ENCODE measurements at places on chromosomes 1 and 21.

DNA sequence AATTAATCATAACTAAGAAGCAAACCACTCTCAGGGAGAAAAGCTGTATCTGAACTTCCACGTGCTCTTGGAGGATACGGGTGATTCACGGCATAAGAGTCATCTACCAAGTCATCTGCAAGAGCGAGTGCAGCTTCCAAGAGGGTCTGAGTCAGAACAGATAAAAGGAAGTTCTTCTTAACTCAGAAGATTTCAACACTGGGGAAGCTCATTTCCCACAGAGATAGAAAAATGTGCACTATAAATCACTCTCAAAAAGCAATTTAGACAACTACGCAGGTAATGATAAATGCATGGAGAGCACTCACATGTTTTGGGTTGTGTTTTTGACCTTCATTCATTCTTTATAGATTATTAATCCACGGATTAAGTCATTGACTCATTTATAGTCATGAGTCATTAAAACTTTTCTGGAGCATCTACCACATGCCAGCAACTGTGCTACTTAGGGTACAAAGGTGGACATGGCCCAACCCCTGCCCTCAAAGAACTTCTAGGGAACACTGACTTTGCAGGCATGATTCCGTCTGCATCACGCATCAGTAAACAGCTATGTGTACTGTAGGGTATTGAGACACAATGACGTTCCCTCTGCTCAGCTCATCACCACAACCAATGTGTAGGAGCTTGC is 20.8 kb downstream of the KCNJ15 start:
- peak; percentile 62 for DNase-seq

DNA sequence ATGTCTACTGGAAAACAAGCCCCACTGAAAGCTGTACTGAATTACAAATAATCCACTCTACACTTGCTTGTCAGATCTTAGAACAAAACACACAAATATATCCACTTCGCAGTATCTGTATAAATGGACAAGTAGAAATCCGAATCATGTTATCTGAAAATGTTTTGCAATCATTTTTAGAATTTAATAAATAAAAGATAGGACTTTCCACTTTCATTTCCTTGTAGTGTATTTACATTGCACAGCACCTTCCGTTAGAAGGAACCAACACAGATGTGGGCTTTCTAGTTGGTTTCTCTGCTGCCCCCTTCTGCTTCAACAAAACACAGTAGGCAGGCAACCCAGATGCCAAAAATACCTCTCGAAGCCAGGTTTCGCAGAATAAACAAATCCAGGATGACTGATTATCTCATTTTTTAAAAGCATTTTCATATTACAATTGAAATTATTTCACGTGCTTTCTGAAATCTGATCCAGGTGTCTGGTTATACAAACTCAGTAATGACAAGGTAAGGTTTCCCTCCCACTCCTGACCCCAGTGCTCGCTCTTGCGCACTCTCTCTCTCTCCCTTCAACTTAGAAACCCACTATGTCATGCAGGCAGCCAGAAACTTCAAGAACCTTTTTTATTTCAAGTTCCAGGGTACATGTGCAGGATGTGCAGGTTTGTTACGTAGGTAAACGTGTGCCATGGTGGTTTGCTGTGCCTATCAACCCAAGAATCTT is 389.9 kb downstream of the SMYD3 start:
- DNase-seq, result peak; percentile 70

- no peak for DNase-seq
Measured at GRCh38 chr1:40884055-40884795, 22.1 kb upstream of the CITED4 start.

DNA sequence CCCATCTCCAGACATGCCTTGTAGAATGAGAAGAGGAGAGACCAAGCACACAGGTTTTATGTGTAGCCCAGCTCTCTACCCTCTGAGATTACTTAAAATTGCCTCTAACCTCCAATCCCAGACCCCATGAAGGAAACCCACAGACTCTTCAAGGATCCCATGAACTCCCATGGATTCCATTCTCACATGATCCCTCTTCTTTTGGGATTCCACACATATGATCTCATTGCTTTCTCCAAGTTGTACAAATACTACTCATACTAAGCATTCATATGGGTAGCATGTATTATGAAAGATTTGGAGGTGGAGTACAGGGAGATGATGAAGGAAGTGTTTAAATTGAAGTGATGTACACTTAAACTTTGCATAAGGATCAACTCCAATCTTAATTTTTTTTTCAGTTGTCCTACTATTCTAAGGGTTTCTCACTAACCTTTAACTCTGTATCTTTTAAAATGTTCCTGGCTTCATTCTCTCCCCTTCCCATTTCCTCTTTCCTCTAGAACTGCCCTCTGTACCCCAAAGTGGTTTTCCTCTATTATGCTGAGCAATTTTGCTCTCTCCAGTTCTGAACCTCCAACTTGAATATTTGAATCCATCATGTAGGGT is 41.6 kb downstream of the MFSD2A start:
- DNase-seq, result no peak

GRCh38 chr21:37561941-37562919 is 195.7 kb downstream of the DYRK1A start:
- no peak for DNase-seq

- DNase-seq, result no peak
Measured at GRCh38 chr21:22582026-22582425, 1583.8 kb downstream of the NCAM2 start.

- no peak for DNase-seq
Measured at GRCh38 chr1:88216441-88216840, 467.6 kb upstream of the PKN2 start.

DNA sequence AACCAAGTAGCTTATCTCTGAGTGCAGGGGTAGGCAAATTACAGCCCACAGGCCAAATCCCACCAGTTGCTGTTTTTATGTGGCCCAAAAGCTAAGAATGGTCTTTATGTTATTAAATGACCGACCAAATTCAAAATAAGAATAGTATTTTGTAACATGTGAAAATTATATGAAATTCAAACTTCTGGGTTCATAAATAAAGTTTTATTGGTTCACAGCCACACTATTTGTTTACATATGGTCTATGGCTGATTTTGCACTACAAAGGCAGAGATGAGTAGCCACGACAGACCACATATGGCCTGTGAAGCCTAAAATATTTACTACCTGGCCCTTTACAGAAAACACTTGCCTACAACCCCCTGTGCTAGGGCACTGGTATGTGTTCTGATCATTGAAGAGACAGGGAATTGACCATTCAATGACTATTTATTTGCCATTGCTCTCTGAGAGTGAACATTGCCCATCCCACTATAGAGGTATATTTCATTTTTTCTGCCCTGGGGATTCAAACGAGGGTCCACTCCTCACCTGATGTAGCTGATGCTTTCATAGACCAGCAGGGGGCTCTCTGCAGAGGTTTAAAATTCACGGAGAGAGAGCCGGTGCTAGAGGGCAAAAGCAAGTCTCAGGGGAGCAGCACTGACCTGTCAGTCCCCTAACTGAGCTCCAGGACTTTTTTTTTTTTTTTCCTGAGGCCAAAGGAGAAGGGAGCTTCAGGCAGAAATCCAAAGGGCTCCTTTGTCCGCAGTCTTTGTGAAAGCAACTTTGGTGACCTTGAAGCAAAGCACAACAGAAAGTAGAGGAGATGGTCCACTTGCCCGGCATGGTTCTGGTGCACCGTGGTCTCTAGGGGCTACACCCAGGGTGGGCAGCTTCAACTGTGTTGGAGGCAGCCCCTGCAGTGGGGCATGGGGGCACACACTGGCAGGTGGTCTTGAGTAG is 7.3 kb upstream of the GNL2 start:
- peak; percentile 20 for DNase-seq

GRCh38 chr1:53449021-53449420 is 10.2 kb upstream of the DMRTB1 start:
- no peak for DNase-seq

DNA sequence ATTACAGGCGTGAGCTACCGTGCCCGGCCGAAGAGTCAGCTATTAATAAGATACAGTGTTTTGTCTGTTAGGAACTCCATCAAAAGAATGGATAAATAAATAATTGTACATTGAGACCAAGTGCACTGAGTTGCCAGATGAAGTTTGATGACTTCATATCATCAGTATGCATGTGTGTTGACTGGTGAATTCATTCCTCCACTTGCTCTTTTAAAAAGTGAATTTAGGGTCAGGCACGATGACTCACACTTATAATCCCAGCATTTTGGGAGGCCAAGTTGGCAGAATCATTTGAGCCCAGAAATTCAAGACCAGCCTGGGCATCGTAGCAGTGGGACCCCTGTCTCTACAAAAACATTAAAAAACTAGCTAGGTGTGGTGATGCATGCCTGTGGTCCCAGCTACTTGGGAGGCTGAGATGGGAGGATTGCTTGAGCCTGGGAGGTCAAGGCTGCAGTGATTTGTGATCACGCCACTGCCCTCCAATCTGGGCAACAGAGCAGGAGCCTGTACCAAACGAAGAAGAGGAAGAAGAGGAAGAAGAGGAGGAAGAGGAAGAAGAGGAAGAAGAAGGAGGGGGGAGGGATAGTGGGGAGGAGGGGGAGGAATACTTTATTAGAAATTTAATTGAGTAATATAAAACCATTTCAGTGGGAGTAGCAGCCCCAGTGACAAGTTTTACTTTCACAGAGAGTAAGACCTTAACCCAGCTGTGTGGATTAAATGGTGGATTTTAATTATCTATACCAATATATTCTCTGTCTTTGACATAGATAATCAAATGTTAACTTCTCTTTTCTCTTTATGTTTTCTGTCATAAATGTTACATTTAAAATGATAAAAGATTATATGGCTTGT is 74.9 kb downstream of the CCDC18 start:
- DNase-seq, result no peak

DNA sequence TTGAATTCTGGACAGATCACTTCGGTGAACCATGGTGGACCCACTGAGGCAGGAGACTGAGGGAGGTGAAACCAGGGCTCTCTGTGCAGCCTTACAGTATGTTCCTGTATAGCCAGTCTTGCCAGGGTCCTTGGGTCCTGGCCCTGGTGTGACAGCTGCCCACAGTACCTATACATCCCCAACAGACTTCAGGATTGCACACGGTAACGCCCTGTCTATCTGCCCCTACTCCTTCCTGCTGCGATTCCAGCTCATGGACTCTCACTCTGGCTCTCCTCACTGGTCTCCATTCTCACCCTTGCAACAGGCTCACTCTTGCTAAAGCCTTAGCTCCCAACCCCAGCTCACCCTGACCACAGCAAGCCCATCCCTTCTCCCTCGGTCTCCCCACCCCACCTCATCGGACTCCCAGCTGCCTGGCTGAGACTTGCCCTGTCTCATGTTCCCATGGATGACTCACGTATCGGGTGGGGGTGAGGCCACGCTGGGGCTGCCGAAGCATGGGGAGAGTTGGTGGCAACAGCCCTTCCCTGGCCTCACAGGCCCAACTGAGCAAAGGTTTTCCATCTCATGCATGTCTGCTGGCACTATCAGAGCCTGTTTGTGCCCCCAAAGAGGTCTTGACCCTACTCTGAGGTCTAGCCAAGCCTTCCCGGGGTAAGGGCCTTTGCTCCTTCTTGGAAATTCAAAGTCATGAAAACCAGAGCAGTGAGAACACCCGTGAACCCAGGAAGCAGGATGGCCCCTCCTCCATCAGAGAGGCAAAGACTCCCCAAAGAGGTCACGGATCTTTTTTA is 7.1 kb downstream of the PHLDA3 start:
- peak; percentile 61 for DNase-seq

DNA sequence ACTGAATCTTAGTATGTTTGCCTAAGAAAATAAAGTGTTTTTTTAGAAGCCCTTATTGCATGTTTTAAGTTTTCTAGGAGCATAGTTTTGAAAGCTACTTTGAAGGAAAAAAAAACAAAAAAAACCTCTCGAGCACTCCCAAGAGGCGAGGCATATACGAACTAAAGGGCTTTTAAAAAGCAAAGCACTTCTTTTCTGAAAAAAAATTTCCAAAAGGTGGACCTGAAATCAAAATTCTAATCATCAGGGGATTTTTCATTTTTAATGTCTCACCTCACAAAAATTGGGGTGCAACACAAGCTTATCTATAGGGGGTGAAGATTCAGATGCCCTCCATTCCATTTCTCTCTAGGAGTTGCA is 594 bp downstream of the GLMN start:
- no peak for DNase-seq

DNA sequence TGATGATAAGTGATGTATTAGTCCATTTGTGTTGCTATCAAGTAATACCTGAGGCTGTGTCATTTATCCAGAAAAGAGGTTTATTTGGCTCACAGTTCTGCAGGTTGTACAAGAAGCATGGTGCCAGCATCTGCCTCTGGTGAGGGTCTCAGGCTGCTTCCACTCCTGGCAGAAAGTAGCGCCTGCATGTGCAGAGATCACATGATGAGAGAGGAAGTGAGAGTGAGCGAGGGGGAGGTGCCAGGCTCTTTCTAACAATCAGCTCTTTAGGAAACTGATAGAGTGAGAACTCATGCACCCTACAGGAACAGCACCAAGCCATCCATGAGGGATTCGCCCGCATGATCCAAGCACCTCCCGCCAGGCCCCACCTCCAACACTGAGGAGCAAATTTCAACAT is 2.2 kb upstream of the FHAD1 start:
- no peak for DNase-seq

- DNase-seq, result no peak
Measured at GRCh38 chr1:55441489-55441888, 226.3 kb upstream of the USP24 start.

DNA sequence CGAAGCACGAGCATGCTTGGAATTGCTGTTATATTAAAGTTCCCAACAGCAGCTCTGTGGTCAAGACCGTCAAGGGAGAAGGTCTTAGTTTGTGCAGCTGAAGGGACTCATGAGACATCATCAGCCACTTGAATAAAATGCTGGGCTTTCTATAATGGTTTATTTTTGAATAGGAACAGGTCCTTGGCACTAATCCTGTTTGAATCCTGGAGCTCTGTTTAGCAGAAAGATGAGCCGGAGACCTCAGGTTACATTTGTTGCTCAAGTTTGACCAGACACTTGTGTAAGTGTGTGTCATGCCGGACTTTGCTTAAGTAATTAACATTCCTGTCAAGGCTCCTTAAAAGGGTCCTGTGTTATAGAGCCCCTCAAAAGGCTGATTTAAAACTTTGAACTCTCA is 186.5 kb downstream of the ROR1 start:
- no peak for DNase-seq

- no peak for DNase-seq
Measured at GRCh38 chr1:1170215-1171091, 3.2 kb upstream of the TTLL10 start.

DNA sequence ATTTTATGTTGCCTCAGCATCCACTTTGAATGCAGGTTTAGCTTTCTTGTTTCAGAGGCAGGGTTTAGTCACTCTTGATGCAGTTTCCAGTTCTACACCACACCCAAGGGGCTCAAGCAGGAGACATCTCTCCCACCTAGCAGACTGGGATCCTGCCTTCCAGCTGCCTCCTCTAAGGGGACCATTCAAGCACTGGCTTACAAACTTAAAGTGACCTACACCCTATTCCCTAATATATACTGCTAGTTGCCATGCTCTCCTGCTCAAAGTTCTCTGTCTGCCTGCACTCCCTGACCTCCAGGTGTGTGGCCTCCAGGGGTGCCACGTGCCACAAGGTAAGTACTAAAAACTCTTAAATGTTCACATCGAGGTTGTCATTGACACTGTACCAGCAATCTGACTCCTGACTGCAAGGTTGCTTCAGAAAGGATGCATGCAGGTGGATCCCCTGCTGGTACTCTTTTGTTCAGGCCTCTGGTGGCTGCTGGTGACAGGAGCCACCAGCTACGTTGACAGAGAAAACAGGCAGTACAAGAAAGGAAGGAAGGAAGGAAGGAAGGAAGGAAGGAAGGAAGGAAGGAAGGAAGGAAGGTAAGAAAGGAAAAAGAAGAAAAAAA is 185.9 kb downstream of the COQ8A start:
- DNase-seq, result no peak

GRCh38 chr1:59139396-59139795 is 157.5 kb upstream of the FGGY start:
- no peak for DNase-seq

- no peak for DNase-seq
Measured at GRCh38 chr21:14616380-14617039, 70.4 kb upstream of the SAMSN1 start.

Measured in endothelial cell of umbilical vein (primary cell).